ENCODE measurements at places on chromosomes 4 and X. TPM values are rescaled to one million over a fixed set of nuclear protein-coding genes. Genes with fewer than 3 reads are reported as not detected.

- DNase-seq: no peak
Observed at GRCh38 chr4:3073158-3074077, 920 bp downstream of the HTT-AS start.

- no peak for DNase-seq
Observed at GRCh38 chrX:123818243-123818642, 41.6 kb upstream of the XIAP start.

Gene YY2
- total RNA-seq: 2.3 TPM

GRCh38 chr4:8236106-8236919 is 33.2 kb upstream of the HTRA3 start:
- no peak for DNase-seq

DNA sequence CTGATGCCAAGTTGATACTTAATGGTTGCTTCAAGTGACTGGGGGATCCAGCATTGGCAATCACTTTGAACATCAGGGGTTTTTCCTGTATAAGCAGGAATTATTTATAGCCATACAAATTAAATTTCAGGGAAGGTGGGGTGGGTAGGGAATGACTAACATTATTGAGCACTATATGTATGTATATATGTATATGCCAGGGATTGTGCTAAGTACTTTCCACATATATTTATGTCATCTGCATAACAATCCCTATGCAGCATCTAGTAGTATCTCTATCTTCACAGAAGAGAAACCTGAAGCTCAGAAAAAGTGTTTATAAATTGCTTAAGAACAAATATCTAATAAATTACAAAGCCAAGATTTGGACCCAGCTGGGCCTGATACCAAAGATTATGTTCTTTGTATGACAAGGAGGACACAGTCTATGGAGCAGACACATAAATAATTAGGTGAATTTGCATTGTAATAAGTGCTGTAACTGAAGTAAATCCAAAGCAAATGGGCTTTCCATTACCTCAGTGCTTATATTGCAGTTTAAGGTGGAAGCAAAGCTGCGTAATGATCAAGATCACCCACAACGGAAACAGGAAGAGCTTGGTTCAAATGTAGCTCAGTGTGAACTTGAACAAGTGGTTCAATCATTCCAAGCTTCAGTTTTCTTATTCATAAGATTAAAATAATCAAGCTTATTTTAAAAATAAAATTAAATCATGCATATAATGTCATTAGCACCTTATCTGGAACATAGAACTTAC is 18.9 kb upstream of the RASGEF1B start:
- no peak for DNase-seq

DNA sequence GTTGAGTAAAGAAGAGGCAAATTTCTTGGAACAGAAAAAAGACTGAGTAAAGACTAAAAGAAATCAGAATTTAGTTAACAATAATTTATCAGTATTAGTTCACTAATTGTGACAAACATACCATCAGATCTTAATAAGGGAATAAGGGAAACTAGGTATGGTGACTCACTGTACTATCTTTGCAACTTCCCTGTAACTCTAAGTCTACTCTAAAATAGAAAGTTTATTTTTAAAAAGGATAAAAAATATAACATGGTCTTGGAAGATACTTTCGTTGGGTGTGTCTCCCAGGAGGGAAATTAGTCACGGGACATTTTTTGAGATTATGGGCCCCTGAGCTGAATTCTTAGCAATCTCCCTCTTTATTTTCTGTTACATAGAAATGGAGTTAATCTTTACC is 97.3 kb downstream of the EMCN start:
- no peak for DNase-seq

GRCh38 chr4:72390409-72390808 is 178.6 kb downstream of the ADAMTS3 start:
- no peak for DNase-seq

Gene RHOXF2B
- not detected for total RNA-seq

DNA sequence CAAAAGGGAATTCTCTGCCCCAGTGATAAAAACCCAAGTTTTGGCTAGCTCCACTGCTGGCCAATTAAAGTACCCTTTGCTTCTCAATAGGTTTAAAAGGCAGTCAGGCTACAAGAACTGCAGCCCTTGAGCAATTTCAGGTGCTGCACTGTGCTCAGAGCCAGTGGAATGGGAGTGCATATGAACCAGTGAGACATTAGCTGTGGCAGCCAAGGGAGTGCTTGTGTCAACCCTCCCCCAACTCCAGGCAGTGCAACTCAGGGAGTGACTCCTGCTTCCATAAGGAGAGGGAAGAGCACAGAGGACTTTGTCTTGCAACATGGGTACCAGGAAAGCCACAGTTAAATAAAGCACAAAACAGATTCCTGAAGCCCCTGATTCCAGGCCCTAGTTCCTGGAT is 61.6 kb upstream of the VAMP7 start:
- DNase-seq: no peak

Measured in activated B cell treated with CpG ODN at 0.5 μM for 24 hours (primary cell).